ENCODE measurements at places on chromosomes 7 and 10.

- DNase-seq, result no peak
These were observed 197.7 kb downstream of the CCDC3 start for GRCh38 chr10:12803776-12804175.

DNA sequence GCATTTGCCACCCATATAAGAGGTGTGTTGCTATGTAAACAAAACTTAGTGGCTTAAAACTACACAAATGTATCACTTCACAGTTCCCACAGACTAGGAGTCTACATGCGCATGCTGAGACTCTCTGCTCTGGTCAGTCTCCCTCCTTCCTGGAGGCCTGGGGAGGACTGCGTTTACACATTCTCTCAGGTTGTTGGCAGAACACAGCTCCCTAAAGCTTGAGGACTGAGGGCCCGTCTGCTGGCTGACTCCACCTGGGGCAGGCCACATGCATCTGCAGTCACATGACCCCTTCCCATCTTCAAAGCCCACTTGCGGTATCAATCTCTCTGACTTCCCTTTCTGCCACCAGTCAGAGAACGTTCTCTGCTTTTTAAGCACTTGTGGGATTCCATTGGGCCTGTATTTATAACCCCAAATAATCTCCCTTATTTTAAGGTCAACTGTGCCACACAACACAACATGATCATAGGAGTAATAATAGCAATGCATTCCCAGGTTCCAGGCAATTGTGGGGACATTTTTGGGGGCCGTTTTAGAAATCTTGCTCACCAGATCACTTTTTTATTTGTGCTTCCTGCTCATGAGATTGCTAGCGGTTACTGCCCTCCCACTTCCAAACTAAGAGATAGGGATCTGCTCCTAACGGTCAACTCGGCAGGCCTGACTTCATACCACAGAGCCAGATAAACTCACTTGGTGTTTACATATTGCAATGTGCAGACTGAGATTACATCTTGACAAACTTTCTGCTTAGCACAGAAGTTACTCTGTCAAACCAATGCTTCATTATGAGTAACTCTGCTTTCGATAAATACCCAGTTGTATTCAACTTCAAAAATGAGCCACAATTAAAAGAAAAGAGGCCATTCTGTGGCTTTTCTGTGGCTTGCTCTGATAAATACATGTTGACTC, 96.3 kb downstream of the ALOX5 start:
- no peak for DNase-seq

GRCh38 chr10:43383204-43383971, 12.0 kb downstream of the FXYD4 start:
- no peak for DNase-seq

- no peak for DNase-seq
These were observed 632.1 kb upstream of the KCND2 start for GRCh38 chr7:119640861-119641260.

GRCh38 chr10:108319434-108320222, 1155.1 kb upstream of the SORCS1 start:
- DNase-seq, result no peak

- DNase-seq, result no peak
These were observed 365.7 kb downstream of the DNAJB6 start for GRCh38 chr7:157702311-157703023.

- DNase-seq, result no peak
These were observed 129.8 kb upstream of the RSU1 start for GRCh38 chr10:16947069-16947468.

DNA sequence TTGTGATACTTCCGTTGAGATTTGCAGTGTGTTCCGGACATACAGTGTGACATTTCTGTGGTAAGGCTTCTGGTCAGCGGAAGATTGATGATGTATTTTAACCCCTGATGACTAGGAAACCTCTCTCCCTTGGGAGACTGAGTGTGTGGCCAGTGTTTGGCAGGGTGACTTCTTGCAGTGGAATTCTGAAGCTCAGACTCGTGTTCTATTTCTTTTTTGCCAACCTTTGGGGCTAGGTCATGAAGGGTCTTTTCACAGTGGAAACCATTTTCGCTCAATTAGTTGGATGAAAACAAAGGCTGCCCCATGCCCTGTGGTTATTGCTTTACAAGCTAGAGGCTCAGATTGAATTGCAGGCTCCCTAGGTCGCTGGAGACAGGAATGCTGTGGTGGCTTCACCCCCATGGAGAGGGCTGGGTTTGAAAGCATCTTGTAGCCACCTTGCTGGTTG, 288.9 kb downstream of the BBS9 start:
- DNase-seq, result peak; percentile 38

DNA sequence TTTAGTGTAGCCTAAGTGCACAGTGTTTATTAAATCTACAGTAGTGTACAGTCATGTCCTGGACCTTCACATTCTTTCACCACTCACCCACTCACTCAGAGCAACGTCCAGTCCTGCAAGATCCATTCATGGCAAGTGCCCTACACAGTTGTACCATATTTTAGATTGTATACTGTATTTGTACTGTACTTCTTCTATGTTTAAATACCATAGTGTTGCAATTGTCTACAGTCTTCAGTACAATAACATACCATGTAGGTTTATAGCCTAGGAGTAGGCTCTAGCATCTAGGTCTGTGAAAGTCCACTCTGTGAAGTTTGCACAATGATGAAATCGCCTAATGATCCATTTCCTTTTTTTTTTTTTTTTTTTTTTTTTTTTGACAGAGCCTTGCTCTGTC, 12.0 kb downstream of the EEPD1 start:
- no peak for DNase-seq

DNA sequence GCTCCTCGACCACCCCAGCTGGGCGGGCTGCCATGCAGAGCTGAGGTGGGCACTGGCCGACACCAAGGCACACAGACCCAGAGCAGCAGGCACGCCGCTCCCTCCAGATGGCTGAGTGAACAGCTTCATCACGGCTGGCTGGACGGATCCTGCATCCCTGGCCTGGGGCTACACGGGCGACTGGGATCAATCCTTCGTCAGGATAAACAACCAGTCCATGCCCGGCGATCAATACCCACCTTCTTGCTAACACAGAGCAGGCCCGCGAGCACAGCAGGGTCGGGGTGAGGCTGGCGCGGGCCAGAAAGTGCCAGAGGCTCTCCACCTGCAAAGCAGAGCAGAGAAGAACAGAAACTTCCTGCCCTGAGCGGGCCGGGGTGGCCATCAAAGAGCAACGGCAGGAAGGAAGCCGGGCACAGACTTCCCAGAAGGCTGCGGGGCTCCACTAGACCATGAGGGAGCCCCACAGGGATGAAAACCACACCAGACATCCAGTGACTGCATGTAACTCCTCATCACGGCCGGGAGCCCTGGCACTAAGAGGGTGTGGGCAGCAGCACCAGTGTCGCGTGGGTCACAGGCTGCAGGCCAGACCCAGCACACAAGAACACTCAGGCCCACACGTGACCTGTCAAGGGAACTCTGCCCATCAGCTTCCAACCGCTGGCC, 166.4 kb downstream of the MAD1L1 start:
- no peak for DNase-seq

GRCh38 chr10:47374611-47375536, 9.2 kb downstream of the ZNF488 start:
- DNase-seq, result no peak

DNA sequence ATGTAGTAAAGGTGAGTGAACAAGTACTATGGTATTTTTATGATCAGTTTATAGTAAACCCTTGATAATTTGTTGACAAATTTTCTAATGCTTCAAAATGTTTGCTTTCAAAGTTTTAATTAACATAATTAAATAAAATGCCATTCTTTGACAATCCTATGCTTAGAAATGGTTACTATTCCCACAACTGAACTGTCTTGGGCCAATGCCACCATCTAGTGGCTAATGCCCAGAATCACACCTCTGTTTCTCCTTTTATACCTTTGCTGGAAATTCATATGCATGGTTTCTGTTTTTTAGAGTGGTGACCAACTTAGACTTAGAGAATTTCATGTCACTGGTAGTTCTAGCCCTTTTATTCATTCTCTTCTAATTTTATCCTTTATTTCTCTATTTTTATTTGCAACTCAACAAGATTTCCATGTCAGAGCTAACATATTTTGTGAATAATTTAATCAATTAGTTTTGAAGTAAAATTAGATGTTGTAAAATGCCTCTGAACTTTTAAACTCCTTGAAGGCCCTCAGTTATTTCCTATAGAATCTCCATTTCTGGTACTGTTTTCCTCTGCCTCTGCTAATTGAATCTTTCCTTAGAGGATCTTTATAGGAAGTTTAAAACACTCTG, 31.1 kb downstream of the PCGF5 start:
- DNase-seq, result peak; percentile 12

GRCh38 chr10:14952851-14953423, 959 bp downstream of the DCLRE1C start:
- no peak for DNase-seq

- DNase-seq, result no peak
These were observed 474.9 kb downstream of the PTPRN2 start for GRCh38 chr7:158112571-158113320.

All from HS-27A (cell line).